ENCODE measurements at places on chromosomes 6 and 20.

DNA sequence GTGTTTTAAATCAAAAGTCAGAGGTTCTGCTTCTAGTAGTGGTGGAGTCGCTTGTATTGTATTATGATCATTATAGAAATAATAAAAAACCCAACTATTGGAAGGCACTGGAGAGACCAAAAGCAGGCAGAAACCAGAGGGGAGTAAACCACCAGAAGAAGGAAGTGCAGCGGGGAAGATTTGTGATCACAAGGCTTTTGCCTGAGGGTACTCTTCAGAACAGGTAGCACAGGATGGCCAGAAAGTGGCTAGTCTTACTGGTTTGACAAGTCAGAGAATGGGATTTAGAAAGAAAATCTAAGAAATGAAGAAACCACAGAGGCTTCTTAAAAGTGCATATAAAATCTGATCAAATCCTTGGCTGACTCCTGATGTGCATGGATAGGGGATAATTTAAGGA lies 24.0 kb downstream of the MAPK13 start:
- no peak overlapping the region for H3K4me3 ChIP-seq
- H3K27ac ChIP-seq: no peak overlapping the region
- H3K27me3 ChIP-seq: no peaks in the 10 kb centered on the region
- no peaks in the 10 kb centered on the region for H3K4me1 ChIP-seq

- no peak for ATAC-seq
- no peak overlapping the region for H3K27ac ChIP-seq
- H3K4me3 ChIP-seq: no peak overlapping the region
- no peaks in the 10 kb centered on the region for H3K27me3 ChIP-seq
- no peaks in the 10 kb centered on the region for H3K4me1 ChIP-seq
Measured at GRCh38 chr6:118252474-118252873, 295.6 kb upstream of the PLN start.

DNA sequence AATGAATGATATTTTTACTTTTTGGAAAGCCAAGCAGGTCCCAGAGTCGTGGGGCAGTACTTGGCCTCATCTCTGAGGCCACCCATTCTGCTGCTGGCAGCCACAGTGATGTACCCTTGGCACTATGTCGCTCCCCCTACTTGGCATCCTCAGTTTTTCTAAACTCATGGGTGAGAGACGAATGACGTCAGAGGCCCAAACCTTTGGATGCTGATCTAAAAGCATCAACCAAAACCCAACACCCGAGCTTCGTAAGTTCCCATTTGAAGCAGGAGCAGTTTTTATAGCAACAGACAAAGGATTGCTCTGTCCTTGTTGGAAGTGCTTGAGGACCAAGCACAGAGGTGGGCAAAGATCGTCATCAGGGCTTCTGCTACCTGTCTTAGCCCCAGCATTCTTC lies 212.9 kb downstream of the PAX1 start:
- no peak for ATAC-seq
- no peaks in the 10 kb centered on the region for H3K4me1 ChIP-seq
- no peaks in the 10 kb centered on the region for H3K36me3 ChIP-seq
- H3K27me3 ChIP-seq: no peaks in the 10 kb centered on the region
- H3K27ac ChIP-seq: no peak overlapping the region

- no peaks in the 10 kb centered on the region for H3K27me3 ChIP-seq
- no peak overlapping the region for H3K4me3 ChIP-seq
Measured at GRCh38 chr6:122059918-122060317, 339.5 kb upstream of the HSF2 start.

- H3K27ac ChIP-seq: no peak overlapping the region
- H3K4me3 ChIP-seq: no peak overlapping the region
- H3K27me3 ChIP-seq: peaks cover 65% of the 10 kb centered on the region
- peak; percentile 27 for ATAC-seq
Measured at GRCh38 chr6:41531591-41532582, 14.3 kb upstream of the FOXP4 start.

- no peak for ATAC-seq
- H3K27me3 ChIP-seq: no peaks in the 10 kb centered on the region
- no peak overlapping the region for H3K4me3 ChIP-seq
Measured at GRCh38 chr20:41045671-41046070, 17.0 kb downstream of the TOP1 start.

GRCh38 chr6:32947552-32948465 lies 5.1 kb downstream of the HLA-DMA start:
- no peaks in the 10 kb centered on the region for H3K36me3 ChIP-seq
- peaks cover 4% of the 10 kb centered on the region for H3K27me3 ChIP-seq
- no peak overlapping the region for H3K4me3 ChIP-seq
- no peak for ATAC-seq
- no peak overlapping the region for H3K27ac ChIP-seq
- no peaks in the 10 kb centered on the region for H3K4me1 ChIP-seq

DNA sequence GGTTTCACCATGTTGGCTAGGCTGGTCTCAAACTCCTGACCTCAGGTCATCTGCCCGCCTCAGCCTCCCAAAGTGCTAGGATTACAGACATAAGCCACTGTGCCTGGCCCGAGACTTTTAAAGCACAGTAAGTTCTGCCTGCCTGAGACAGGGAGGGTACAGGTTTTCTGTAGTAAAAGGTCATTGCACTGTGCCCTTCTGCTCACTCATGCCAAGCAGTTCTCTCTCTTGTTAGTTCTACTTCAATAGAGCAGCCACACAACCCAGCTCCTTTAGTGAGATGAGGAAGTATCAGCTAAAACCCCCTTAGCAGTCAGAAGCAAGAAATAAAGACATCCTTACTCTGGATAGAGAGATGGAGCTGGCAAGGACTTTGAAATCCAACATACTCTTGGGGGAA lies 52.4 kb upstream of the ARMH2 start:
- H3K27me3 ChIP-seq: no peaks in the 10 kb centered on the region
- H3K36me3 ChIP-seq: peaks cover 5% of the 10 kb centered on the region
- H3K4me1 ChIP-seq: no peaks in the 10 kb centered on the region
- H3K4me3 ChIP-seq: no peak overlapping the region
- no peak for ATAC-seq

DNA sequence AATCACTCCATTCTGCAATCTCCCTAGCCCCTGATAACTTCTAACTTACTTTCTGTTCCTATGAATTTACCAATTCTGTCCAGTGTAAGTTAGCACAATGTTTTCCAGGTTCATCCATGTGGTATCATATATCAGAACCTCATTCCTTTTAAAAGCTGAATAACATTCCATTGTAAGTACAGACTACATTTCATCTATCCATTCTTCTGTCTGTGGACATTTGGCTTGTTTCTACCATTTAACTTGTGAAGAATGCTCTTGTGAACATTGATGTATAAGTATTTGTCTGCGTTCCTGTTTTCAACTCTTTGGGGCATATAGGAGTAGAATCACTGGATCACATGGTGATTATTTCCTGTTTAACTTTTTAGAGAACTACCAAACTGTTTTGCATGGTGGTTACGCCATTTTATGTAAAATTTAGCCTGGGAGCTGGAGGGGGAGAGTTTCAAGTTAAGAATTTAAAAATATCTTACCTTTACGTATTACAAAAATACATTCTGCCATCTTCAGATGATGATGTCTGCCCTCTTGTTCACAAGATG lies 156.5 kb downstream of the BTBD3 start:
- no peaks in the 10 kb centered on the region for H3K4me1 ChIP-seq
- no peak for ATAC-seq
- H3K4me3 ChIP-seq: no peak overlapping the region
- no peaks in the 10 kb centered on the region for H3K27me3 ChIP-seq

DNA sequence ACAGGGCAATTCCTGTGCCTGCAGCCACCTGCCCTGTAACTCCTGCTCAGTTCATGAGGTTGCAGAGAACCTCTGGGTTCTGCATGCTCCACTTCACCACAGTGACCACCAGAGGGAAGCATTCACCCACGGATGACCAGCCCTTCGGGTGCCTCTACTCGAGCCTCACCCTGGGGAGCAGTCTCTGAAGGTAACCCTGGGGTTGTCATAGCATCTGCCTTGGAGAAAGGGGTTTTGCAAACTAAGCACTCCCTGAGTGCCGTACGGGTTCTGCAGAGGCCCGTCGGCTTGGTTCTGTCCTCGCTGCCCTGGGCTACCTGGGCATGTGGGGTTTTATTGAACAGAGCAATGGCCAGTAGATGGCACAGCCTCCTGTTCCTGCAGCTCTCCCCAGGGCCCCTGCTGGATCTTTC lies 10.2 kb upstream of the CST5 start:
- no peak overlapping the region for H3K27ac ChIP-seq
- peak; percentile 68 for ATAC-seq
- H3K27me3 ChIP-seq: peaks cover 8% of the 10 kb centered on the region
- no peak overlapping the region for H3K4me3 ChIP-seq
- peaks cover 3% of the 10 kb centered on the region for H3K4me1 ChIP-seq
- H3K36me3 ChIP-seq: no peaks in the 10 kb centered on the region

- no peaks in the 10 kb centered on the region for H3K36me3 ChIP-seq
- H3K27ac ChIP-seq: no peak overlapping the region
- H3K4me1 ChIP-seq: no peaks in the 10 kb centered on the region
- no peaks in the 10 kb centered on the region for H3K27me3 ChIP-seq
- H3K4me3 ChIP-seq: no peak overlapping the region
Measured at GRCh38 chr6:125872259-125872921, 81.6 kb downstream of the NCOA7 start.

- peak; percentile 29 for ATAC-seq
- H3K27me3 ChIP-seq: no peaks in the 10 kb centered on the region
- H3K4me3 ChIP-seq: peak overlapping the region; percentile 92
- no peaks in the 10 kb centered on the region for H3K36me3 ChIP-seq
- H3K27ac ChIP-seq: peak overlapping the region; percentile 99
- H3K4me1 ChIP-seq: peaks cover 22% of the 10 kb centered on the region
Measured at GRCh38 chr6:43771210-43771857, 1.3 kb downstream of the VEGFA start.

DNA sequence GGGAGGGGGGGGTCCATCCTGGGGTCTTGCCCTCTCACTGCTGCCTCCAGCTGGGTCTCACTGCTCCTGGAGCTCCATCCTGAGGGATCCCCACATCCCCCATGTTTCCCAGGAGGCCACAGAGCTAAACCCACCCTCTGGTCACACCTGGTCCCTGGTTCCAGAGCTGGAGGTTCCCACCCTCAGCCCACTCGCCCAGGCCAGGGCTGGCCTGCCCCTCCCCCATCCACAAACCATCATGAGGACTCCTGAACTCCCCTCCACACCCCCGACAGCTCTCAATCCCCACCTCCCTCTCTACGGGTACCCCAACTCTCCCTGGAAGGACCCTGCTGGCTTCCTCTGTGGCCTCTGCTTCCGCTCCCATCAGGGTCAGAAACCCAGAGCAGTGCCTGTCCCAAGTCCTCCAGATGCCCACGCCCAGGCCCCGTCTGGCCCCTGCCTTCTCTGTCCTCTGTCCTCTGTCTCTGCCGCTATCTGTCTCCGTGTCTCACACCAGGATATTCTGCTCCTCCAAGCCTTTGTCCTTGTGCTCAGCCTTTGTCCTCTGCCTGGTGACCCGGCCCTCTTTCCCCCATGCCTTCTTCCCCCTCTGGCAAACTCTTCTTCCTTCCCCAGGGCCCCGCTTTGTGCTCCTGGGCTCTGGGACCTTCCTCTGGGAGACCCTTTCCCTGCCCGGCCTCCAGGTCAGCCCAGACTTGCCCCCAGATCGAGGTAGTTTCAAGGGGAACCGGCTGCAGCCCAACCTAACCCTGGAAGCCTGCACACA lies 74.0 kb downstream of the SRC start:
- H3K27ac ChIP-seq: no peak overlapping the region
- ATAC-seq: no peak
- no peak overlapping the region for H3K4me3 ChIP-seq
- H3K27me3 ChIP-seq: peaks cover 44% of the 10 kb centered on the region
- H3K4me1 ChIP-seq: no peaks in the 10 kb centered on the region

DNA sequence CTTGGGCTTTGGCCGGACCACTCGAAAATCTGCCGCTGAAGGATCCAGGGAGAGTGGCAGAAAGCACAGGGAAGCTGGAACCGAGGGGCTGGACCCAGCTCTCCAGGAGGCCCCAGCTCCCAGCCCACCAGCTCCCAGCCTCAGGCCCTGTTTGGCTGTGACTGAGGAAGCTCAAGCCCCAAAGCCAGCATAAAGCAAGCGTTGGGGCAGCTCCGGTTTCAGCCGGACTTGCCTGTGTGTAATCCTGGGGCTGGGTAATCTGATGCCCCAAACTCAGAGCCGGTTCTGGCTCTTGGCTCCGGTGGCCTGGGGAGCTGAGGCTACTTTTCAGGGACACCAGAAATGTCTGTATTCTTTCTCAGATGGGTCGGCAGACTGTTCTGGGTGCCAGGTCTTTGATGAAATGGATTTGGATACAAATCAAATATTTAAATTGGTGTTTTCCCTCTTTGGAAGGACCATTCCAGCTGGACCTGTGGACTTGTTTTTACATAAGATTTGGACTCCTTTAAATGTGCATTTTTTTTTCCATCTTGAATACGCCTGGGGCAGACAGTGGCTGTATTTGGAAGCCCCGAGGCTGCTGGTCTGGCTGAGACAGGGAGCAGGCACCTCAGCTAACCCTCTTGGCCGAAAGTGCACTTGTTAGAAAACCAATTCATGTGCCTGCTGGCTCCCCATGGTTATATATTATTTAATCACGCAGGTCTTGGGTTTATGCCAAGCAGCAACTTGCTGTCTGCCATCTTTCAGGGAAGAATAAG lies 29.7 kb downstream of the RPP40 start:
- no peaks in the 10 kb centered on the region for H3K27me3 ChIP-seq
- peak overlapping the region; percentile 67 for H3K27ac ChIP-seq
- no peak overlapping the region for H3K4me3 ChIP-seq
- no peaks in the 10 kb centered on the region for H3K36me3 ChIP-seq
- peak; percentile 77 for ATAC-seq

- no peak overlapping the region for H3K27ac ChIP-seq
- no peaks in the 10 kb centered on the region for H3K4me1 ChIP-seq
- no peak for ATAC-seq
- no peaks in the 10 kb centered on the region for H3K27me3 ChIP-seq
- H3K36me3 ChIP-seq: no peaks in the 10 kb centered on the region
Measured at GRCh38 chr20:47143657-47144056, 212.8 kb downstream of the ZMYND8 start.

- H3K27ac ChIP-seq: no peak overlapping the region
- no peak for ATAC-seq
- H3K4me3 ChIP-seq: no peak overlapping the region
- H3K4me1 ChIP-seq: no peaks in the 10 kb centered on the region
Measured at GRCh38 chr20:9981829-9982228, 53.0 kb upstream of the ANKEF1 start.

DNA sequence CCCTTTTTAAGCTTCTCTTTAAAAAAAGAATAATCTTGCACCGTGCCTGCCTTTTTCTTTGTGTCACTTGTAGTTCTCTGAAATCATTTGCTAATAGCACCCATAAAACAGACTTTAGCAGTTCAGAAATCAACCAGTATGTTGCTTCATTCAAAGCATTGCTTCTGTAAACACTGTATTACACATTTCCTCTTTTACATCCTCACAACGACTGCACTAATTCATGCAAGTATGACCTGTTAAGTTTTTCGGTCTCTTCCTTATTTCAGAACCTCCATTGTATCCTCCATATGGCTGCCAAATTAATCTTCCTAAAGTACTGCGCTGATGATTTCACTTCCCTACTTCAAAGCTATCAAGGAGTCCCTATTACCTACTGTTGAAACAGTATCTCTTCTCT lies 142.9 kb upstream of the RNF217 start:
- ATAC-seq: no peak
- H3K4me3 ChIP-seq: no peak overlapping the region
- H3K36me3 ChIP-seq: no peaks in the 10 kb centered on the region
- H3K27ac ChIP-seq: no peak overlapping the region
- no peaks in the 10 kb centered on the region for H3K4me1 ChIP-seq
- H3K27me3 ChIP-seq: no peaks in the 10 kb centered on the region

All from gastroesophageal sphincter (tissue), 4 donors.